RKO (cell line): ENCODE measurements at places on chromosomes 1 and 21.

DNA sequence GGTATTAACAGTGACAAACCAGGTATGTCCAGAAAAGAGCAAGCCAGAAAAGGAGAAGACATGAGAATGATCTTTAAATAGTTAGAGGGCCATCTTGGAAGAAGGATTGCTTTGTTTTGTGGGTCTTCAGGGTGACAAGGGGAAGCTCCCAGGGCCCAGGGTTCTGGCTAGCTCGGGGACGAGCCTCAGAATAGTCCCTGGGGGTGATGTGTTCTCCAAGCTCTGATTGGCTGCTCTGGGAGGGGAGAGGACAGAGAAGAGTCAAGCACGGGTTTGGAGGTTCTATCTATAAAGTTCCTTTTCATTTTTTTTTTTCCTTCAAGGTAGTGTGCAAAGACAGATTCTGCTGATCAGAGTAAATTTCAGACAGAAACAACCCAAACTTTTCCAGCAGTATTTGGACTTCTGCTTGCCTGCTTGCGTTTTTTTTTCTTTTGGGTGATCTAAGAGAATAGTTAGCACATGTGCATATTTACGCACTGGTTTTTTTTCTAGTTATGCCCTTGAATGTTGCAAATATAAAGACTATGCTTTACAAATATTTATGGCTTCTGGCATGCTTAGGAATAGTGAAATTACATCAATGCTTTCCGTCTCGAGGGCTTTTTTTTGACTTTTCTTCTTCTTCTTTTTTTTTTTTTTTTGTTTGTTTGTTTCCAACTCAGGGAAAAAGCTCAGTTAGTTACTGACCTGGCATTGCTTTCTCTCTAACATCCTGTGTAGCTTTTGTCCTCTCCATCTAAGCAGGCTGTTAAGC, 59.7 kb downstream of the ROR1 start:
- no peak for DNase-seq

DNA sequence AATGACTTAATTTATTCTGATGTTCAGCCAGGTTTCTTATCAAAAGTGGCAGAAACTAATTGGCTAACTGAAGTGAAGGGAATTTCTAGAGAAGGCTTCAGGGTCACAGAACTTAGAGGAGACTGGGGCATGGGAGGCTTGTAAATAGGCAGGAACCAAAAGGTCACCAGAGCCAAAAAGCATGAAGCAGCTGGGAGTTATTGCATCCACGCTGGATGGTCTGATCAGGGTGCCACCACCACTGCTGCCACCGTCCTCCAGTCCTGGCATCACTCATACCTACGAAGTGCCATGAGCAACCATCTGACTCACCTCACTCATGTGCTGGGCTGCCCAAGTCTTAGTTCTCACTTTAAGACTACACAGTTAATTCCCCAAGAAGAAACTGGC, 82.5 kb upstream of the DPH5 start:
- peak; percentile 3 for DNase-seq

- DNase-seq = no peak
Observed at GRCh38 chr1:185672719-185673360, 61.4 kb upstream of the HMCN1 start.

DNA sequence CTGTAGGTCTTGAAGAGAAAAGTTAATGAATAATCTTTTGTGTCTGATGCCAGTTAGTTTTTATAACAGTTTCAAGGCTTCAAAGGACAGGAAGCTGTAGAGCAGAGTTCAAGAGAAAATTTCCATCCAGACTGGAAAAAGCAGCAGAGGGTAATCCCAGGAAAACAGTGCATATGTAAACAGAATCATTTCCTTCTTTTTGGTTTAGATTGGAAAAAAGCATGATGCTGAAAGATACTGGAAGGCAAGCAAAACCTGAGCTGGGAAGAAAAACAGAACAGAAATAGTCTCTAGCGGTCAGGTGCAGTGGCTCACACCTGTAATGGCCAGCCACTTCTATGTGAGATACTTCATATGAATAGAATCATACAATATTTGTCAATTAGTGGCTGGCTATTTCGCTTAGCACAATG, 71.9 kb downstream of the ZSWIM5 start:
- no peak for DNase-seq

DNA sequence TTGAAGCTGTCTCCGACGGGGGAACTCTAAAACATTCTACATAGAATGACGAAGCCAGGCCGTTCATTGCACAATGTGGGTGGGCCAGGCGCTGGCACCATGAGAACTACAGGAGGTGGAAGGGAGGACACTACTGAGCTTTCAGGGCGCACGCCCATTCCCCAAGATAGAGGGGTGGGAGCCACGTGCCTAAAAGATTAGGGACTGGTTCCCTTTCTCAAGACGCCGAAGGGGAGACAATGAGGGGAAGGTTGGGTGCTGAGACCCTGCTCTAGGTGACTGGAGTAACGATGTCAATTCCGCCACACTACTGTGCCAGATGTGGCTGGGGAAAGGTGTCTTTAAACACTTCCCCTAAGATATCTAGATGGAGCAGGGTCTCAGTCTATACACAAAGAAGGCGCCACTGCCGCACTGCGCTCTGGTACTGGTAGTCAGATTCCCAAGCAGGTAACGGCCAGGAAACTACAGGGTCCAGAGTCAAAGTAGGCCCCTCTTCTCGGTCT, 782 bp downstream of the CSDE1 start:
- DNase-seq = peak; percentile 62
